ENCODE measurements at places on chromosomes 7 and 10.

- no peak for DNase-seq
Observed at GRCh38 chr10:124993345-124993708, 51.4 kb downstream of the ZRANB1 start.

- no peak for DNase-seq
Observed at GRCh38 chr7:131733604-131734003, 177.2 kb upstream of the PODXL start.

- DNase-seq: no peak
Observed at GRCh38 chr10:44307691-44308090, 77.2 kb downstream of the CXCL12 start.

DNA sequence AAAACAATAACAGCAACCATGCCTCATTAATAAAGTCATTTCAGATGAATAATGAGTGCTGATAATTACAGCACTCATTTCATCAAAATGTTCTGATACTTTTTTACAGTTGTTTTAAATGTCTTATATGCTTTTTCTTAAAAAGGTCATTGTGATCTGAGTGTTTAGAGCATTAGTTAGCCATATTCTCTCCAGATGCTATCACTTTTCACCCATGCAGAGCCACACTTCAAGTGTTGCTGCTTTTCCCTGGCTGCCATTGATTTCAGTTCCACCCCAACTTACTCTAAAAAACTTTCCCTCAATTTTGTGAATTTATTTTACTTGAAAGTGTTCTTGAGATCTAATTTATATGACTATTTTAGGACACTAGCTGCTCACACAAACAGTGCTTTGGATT lies 41.8 kb downstream of the NUP205 start:
- DNase-seq: no peak

DNA sequence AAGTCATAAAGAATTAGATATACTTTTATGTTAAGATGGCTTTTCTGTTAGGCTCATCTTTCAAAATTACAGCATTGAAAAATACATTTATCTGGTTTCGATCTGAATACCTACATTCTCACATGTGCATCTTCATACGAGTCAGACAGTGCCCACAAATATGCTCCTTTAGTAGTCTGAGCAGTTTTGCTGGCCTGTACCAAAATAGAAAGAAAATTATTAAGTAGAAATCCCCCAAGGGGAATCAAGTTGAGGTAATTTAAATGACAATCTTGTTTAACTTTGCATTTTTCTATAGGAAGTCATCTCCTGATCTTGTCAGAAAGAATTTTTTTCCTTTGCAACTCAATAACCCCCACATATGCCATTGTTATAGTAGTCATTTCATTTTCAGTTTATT lies 287.4 kb upstream of the SEMA3D start:
- DNase-seq: no peak

GRCh38 chr7:30260246-30260768 lies 24.1 kb upstream of the ZNRF2 start:
- no peak for DNase-seq

GRCh38 chr7:116364469-116364868 lies 135.1 kb upstream of the CAV2 start:
- DNase-seq: no peak

- no peak for DNase-seq
Observed at GRCh38 chr7:43196379-43196778, 83.9 kb downstream of the HECW1 start.

DNA sequence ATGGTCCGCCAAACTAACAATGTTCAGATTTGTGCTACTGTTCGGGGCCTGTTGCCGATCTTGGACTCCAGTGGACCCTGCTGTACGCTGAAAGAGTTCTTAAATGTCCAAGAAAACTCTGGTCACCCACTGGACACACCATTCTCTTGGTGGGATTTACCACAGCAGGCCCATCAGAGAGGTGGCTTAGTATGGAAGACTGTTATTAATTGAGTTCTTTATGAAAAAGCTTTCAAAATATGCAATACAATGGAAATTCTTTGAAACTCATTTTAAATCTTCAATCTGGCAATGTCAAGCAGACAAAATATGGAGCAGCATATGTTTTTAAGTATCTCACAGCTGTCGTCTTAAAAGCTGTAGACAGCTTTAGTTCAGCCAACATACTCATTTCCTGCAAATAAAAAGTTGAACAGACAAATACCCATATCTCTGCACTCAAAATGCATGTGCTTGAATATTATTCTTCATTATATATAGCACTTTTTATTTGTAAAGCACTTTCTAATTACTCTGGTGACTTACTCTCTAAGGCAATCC lies 37.4 kb upstream of the GRM8 start:
- no peak for DNase-seq

- DNase-seq: no peak
Observed at GRCh38 chr7:22549051-22549450, 49.1 kb upstream of the STEAP1B start.

GRCh38 chr10:100743626-100744135 lies 1.7 kb upstream of the PAX2 start:
- no peak for DNase-seq

- no peak for DNase-seq
Observed at GRCh38 chr7:13800694-13801448, 188.6 kb downstream of the ETV1 start.

DNA sequence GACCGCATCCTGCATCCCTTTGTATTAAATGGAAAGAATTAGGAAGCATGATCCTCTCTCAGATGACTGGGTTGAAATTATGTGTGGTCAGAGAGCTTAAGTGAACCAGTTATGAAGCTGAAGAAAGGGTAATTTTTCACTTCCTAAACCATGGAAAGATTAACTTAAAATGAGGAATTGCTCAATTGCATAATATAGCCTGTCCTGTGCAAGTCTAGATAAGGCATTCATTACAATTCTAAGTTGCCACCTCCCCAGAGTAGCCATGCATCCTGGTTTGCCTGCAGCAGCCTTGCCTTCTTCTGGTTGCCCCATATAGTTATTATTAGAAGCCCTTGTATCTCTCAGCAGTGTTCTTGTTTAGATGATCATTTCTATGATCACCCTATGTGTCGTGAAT lies 45.3 kb downstream of the STARD3NL start:
- no peak for DNase-seq

DNA sequence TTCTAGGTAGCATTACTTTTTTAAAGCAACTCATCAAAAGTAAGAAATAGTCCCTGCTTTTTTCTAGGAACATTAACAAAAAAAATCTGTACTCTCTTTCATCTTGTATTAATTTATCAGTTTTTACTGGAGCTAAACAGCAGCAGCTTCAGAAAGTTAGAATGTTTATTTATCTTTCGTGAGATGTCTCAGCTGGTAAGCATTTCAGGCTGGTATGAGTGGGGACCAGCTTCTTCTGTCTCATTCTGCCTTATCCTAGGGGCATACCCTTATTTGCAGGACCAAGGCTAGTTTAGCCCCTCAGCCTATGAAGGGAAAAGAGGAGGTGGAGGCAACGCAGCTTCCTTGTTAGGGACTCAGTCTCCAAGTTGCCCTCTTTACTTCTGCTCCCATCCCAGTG lies 35.1 kb downstream of the LANCL2 start:
- no peak for DNase-seq

DNA sequence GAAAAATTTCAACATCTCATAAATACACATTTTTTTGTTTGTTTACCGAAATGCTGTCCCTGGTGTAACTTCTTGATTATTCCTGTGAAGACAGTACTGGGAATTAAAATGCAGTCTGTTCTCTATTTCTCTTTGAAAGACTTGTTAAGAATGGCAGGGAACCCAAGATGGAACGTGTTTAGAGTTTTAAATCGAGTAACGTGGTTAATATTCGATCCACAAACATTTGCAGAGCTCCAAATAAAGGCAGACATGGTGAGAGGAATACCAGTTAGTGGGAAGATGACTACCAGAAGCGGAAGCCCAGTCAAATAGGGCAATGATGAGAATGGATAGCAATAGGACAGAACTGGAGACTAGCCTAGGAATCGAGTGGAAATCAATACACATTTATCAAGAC lies 6.7 kb downstream of the PON3 start:
- DNase-seq: no peak

DNA sequence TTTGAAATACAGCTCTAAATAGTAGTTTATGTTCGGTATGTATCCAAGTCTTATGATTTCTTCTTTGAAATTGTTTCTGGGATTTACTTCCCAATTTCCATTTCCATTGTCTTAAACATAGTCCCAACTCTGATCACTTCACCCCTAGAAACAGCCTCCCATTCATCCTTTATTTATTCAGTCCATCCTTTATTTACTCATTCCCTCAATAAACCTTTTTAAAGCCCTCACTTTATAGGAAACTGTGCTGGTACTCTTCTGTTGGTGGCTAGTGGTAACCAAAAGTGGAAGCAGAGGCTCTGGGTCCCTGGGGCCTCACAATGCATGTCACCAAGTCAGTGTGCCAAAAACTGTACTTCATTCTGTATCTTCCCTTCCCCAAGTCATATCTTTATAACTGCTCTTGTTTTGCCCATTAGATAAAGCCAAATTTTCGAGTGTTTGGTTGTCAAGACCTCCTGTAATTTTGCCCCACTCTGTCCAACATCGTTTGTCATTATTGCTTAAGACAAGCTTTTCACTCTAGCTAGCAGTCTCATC lies 3.9 kb upstream of the EPC1 start:
- no peak for DNase-seq
